CD4-positive, alpha-beta T cell treated with Interleukin-17A for 1 hour (primary cell): ENCODE measurements at places on chromosomes 1 and 21.

DNA sequence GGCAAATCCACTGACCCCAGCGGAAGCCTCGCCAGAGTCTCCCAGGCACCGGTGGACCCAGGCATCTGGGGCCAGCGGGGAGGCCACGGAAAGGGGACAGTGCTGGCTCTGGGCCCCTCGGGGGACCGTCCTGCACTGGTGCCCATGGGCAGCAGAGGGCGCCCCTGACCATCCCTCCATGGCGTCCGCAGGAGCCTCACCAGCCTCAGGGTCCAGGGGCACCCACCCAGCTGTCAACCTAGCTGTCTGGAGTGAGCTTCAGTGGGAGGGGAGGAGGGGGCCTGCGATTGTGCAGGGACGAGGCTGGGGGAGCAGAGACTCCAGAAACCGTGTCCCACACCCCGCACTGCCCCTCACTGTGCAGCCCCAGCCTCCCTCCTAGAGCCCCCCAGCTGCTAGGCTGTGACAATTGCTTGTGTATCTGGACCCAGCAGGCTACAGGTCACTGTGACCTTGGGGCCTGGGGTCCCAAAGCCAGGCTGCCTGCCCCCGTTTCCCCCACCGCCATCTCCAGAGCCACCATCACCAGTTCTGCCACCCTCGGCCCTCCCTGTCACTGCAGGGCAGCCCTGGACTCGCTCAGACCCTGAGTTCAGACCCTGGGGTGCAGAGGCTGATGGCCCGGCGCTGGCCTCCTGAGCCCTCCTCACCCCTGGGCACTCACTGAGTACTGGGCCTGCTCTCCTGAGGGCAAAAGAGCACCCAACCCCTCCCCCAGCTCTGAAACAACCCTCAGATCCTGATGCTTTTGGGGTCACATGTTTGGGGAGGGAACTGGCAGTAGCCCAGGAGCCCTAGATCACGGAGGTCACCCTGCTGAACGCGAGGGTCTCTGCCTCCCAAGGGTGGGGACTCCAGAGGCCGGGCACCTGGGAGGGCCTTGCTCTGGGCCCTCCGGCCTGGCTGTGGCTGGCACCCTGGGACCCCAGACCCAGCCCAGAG lies 10.6 kb upstream of the COL6A1 start:
- DNase-seq: peak; percentile 35

- no peak for DNase-seq
These were observed 110.6 kb upstream of the GPR52 start for GRCh38 chr1:174337000-174337681.

DNA sequence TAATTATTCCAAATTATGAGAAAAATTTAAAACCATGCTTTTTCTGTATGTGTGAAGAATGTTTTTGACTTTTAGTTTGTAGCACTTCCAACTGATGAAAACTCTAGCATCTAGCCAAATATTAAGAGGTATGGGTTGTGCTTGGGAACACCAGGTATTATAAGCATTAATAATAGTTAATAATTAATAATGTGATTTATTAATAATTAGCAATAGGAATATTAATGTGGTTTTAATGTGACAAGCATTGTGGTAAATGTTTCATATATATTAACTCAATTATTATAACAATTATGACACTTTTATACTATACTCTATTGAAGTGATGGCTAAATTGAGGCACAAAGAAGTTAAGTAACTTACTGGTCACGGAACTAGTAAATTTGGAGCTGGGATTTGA lies 7.9 kb downstream of the SLC30A7 start:
- no peak for DNase-seq

GRCh38 chr1:36448530-36449056 lies 1.7 kb downstream of the OSCP1 start:
- no peak for DNase-seq

DNA sequence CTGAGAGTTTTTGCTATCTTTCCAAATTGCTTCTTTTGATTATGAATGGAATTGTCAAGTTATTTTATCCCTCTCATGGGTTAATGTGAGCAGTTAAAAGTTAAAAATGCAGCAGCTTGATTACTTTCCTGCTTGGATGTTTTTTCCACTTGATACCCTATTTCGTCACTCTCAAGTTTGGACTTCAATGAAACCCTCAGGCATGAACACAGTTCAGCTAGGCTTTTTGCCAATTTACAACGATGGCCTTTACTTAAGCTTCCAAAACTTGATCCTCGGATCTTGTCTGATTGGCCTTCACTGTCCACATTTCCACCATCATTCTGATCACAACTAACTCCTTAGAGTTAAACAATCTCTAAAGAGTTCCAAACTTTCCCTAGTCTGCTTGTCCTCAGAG lies 752.4 kb upstream of the PRMT6 start:
- DNase-seq: no peak

- no peak for DNase-seq
These were observed 267.6 kb upstream of the SGIP1 start for GRCh38 chr1:66266350-66266749.

DNA sequence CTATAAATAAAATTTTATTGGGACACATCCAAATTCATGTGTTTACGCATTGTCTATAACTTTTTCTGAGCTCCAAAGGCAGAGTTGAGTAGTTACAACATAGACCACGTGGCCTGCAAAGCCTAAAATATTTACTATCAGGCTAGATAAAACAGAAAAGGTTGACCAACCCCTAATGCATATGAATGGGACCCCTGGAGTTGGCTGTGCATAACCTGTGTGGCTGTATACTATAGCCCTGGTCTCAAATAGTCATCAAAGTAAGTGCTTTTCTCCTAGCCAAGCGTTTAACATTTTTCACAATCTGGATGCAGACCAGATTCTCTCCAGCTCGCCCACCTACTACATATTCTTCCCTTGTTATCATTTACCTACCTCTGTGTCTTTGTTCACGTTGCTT lies 60.4 kb downstream of the CYYR1 start:
- DNase-seq: no peak

GRCh38 chr21:38911484-38912101 lies 105.9 kb downstream of the ETS2 start:
- DNase-seq: no peak

- no peak for DNase-seq
These were observed 817 bp downstream of the EXTL1 start for GRCh38 chr1:26022404-26022779.

GRCh38 chr1:180571060-180571831 lies 12.5 kb downstream of the OVAAL start:
- no peak for DNase-seq

DNA sequence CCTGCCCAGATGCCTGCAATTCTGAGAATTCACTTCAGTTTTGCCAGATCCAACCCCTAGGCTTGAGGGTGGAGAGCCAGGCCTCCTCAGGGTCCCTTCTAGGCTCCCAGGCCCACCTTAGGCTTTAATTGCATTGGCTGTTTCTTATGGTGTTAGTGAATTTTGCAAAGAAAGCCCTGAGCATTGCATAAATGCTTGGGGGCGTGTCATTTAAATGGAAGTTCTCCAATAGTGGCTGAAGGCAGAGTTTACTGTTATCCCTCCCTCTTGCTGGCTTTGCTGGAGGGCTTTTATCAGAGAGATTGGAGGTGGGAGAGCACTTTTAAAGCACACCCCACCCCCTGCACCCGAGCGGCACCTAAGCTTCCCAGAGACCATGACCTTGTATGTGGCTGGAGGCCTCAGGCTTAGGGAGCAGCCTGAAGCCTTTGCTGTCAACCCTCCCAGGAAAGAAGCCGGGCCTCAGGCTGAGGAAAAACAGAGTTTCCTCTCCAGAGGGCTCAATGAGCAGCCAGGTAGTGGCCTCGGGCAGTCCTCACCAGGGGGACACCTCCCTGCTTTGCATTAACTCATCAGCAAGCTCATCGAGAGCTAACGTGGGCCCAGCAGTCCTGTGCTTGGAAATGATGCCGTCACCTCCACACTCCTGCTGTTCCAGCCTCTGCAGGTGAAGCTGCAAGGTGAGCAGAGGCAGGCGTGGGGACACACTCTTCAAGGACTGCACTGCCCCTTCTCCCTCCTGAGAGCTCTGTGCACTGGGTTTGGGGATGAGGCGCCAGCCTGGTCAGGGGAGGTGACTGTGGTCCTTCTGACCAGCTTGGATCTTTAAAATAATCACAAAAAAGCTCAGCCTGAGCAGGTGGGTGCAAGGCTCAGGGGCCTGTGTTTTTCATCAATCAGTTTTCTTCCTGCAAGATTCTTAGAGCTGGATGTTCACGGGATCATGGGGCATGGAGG lies 58.0 kb downstream of the STUM start:
- no peak for DNase-seq

DNA sequence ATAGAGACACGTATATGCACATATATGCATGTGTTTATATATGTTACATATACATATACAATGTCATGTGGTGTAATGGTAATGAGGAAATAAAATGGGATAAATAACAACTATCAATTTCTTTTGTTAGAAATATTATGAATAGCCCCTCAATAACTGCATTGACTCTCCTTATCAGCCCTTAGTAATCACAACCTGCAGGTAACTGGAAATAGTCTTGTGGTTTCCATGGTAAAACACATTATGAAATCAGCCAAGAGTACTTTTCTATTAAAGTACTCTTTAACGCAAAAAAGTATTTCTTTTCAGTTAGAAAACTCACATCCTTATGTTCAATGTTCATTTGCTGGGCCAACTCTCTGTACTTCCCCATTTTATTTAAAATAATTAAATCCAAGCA lies 105.8 kb downstream of the KCNT2 start:
- no peak for DNase-seq

DNA sequence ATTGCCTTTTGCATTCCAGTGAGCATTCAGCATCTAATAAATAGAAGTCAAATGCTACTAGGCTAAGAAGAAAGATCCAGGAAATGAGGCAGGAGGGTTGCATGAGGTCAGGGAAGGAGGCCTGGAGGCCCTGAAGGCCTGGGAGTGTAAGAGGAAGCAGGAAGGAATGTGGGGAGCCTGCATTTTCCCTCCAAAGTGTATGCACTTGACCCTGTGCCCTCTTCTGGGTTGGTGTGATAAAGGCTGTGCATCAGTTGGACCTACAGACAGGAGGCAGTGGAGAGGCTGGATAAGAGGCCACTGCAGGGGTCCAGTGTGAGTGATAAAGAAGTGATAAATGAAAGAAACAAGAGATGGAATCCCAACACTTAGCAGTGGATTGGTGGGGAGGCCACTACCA lies 20.4 kb downstream of the KIAA1614 start:
- no peak for DNase-seq

- peak; percentile 21 for DNase-seq
These were observed 54.8 kb downstream of the RAB3GAP2 start for GRCh38 chr1:220217383-220217988.

GRCh38 chr1:63126104-63126503 lies 196.3 kb upstream of the FOXD3 start:
- no peak for DNase-seq

DNA sequence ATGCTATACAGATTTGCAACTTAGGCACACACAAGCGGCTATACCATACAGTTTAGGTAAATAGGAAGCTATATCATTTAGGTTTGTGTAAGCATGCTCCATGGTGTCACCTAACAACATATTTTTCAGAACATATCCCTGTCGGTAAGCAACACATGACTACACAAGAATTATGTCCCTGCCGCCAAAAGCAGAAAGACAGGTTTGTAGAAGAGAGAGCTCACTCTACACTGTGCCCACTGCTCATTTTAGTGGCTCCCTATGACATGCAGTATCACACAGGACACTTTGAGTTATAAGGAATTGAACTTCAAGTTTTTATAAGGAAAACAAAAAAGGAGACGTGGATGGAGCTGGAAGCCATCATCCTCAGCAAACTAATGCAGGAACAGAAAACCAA lies 132.5 kb upstream of the KAZN start:
- no peak for DNase-seq

DNA sequence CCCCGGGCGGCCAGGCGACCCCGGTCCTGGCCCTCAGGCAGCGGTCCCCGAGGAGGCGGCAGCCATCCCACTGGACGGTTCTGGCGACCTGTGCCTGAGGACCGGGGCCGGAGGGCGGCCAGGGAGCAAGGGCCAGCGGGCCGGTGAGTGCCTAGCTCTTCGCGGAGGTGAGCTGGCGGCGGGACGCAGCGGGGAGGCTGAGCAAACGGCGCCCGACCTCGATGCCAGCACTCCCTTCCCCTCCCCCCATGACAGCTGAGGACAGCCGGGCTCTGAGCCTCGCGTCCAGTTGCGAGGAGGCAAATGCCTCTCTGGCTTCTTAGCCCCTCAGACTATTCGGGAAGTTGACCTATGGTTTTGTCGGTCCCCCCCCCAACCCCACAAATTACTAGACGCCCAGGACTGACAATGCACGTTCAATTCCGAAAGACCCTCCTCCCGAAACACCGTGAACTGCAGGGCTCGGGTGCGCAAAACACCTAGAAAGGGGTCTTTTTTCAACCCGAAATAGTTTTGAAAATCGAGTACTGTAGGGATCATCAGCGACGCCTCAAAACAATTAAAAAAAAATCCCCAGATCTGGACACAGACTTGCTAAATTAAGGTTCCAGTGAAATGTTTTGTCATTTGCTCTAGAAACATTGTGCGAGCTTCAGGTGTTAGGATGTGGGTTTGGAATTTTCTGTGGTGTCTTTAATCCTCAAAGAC lies 8.3 kb downstream of the CDKN2C start:
- DNase-seq: peak; percentile 20

DNA sequence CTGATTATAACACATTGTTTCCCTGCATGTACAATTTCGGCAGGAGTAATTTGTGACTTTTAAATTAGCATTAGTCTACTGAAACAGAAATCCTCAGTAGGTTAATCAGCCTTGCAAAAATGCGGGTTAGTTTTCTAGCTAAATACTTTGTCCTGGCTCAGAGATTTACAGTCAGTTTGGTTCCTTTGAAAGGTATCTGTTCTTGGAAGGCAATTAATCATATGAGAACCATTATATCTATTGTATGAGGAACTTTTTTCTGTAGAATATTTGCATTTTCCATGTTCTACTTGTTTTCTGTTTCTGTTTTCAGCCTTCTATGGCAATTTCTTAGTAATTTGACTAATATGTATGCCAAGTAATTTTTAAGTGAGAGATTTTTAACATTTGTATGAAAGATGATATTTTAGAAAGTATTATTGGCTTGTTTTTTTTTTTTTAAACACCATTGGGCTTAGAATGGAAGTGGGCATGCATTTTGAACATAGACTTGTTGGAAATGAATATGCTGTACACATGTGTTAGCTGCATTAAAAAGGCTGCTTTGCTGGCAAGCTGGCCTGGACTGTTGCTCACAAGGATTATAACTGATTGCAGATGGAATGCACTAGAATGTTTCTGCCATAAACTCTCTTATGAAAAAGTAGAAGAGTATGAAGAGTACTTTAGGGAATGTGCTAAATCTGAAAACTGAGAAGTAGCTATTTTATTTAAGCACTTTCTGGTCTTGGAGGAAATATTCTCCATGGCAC lies 26.2 kb downstream of the KIF1B start:
- DNase-seq: no peak

- no peak for DNase-seq
These were observed 62.1 kb upstream of the PROX1 start for GRCh38 chr1:213925531-213926182.

DNA sequence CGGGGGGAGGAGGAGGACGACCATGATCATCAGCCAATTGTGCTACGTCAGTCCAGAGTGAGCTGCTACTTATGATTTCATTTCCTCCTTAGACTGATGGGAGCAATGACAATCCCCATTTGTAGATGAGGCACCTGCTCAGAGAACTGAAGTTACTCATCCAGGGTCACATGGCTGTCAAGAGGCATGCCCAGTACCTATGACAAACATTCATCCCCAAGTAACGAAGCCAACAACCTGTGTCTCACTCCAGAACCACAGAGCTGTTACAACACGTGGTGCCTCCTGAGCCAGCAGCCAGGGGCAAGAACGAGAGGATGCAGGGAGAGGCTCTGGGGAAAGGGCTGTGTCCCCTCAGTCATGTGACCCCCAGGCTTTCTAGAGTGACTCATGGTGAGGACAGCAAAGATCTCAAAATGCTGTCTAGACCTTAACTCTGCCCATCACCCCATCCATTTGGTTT lies 93.6 kb downstream of the SIM2 start:
- no peak for DNase-seq

GRCh38 chr1:8847990-8848389 lies 30.5 kb downstream of the ENO1 start:
- no peak for DNase-seq
